CD4-positive, alpha-beta T cell (primary cell): ENCODE measurements at places on chromosomes 3 and 15.

GRCh38 chr3:15796771-15797641, 773 bp downstream of the ANKRD28 start:
- H3K27me3 ChIP-seq, result no peaks in the 10 kb centered on the region
- H3K36me3 ChIP-seq, result peaks cover 5% of the 10 kb centered on the region
- peaks cover 10% of the 10 kb centered on the region for H3K4me1 ChIP-seq
- DNase-seq, result no peak
- H3K4me3 ChIP-seq, result peak overlapping the region; percentile 48

GRCh38 chr3:88661433-88661824, 446.0 kb upstream of the EPHA3 start:
- H3K27ac ChIP-seq, result no peak overlapping the region
- DNase-seq, result no peak
- no peak overlapping the region for H3K4me3 ChIP-seq

DNA sequence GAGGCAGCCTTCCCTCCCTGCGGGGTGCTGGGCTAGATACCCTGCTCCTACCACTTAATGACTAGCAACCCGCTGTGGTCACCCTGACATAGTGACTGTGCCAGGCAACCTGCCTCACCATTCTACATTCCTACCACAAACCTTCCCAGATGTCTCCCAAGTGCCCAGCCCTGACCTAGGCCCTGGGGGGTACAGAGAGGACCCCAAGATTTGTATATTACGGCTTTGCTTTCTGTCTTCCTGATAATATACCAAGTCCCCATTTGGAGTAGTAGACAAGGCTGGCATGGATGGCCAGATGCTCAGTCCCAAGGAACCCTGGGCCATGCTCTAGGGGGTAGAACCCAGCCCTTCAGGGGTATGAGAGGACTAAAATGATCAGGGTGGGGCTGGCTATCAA, 31.0 kb downstream of the ESYT3 start:
- no peak for DNase-seq
- no peaks in the 10 kb centered on the region for H3K27me3 ChIP-seq
- no peak overlapping the region for H3K27ac ChIP-seq
- no peaks in the 10 kb centered on the region for H3K36me3 ChIP-seq

DNA sequence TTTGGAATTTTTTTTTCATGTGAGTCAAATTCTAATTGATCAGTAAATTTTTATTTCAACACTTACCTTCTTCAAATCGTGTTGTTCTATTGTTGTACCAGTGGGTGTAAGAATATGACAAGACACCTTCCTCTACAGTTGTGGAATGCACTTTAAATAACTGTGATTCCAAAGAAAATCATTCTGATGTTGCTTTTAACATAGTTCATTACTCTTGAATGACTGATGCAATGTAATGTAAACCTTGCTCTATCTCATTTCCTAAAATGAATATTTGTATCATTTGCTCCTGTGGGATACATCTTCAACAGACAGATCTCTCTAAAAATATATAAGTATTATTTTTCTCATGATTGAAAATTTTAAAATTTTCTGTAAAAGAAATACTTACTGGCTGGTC, 313.4 kb downstream of the RBMS3 start:
- H3K27me3 ChIP-seq, result no peaks in the 10 kb centered on the region
- H3K36me3 ChIP-seq, result no peaks in the 10 kb centered on the region
- H3K27ac ChIP-seq, result no peak overlapping the region
- DNase-seq, result no peak
- H3K4me1 ChIP-seq, result no peaks in the 10 kb centered on the region
- H3K4me3 ChIP-seq, result no peak overlapping the region
